ENCODE measurements at places on chromosomes 1 and 21.

- no peak for DNase-seq
Observed at GRCh38 chr21:36171741-36172331, 15.2 kb downstream of the DOP1B start.

- DNase-seq = no peak
Observed at GRCh38 chr1:201476670-201477344, 7.8 kb upstream of the PHLDA3 start.

GRCh38 chr1:230915078-230915477, 46.8 kb upstream of the C1orf198 start:
- no peak for DNase-seq

DNA sequence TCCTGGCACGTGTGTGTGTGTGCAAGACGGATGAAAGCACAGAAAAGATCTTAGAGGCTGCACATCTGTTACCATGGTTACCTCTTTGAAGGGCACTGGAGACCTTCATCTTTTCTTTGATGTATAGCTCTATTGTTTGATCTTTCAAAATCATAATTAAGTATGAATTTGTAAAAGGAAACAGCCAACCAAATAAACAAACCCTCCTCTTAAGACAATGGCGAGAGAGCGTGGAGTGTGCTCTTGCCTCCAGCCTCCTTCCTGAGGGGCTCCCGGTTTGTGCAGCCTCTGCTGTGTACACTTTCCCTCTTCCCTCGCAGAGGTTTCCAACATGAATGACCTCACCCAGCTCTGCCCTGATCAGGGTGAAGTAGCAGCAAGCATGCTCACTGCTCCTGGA, 27.9 kb downstream of the CACNA1S start:
- DNase-seq = no peak

DNA sequence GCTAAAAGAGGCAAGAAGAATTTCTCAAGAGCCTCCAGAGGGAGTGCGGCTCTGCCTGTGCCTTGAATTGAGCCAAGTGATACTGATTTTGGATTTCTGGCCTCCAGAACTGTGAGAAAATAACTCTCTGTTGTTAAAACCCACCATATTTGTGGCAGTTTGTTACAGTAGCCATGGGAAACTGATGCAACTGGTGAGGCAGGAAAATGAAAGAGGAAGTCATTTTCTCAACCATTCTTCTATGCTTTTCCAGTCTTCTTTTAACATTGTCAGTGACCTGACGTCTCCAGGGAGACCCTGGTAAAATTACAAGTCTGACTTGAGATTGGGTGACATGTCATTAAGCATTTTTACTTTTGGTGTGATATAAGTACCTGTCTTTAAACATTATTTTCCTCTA, 5.8 kb downstream of the OR6P1 start:
- no peak for DNase-seq

DNA sequence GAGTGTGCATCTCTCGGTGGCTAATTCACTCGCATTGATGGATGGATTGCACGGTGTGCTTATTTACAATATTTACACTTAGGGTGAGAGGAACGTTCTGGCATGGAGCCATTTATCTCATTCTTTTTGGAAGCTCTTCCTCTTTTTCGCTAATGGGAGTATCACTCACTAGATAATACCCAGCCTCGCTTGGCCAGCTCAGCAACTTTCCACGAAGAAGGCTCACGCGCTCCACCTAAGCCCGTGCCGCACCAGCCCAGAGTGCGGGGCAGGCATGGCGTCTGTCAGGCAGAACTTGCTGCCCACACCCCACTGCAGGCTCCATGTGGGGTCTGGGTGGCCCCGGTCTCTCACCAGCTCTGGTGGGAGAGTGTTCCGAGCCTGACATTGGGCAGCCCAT, 484.9 kb downstream of the NPHP4 start:
- DNase-seq = no peak

DNA sequence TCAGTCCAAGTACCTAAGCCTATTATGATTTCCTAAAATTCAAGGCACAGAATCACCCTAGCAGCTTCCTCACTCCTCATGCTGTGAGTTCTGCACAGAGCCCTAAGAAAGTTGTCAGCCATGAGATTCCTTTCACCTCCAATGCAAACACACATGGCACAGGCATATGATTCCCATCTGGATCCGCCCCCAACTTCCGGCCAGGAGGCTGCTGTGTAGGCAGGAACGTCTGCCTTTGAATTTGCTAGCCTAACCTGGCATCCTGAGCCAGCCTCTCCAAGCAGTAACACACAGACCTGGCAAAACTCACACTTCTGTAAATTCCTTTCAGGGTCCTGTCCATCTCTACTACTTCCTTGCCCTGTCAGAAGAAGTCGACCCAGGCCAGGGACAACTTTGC, 521.1 kb upstream of the BEND5 start:
- DNase-seq = no peak

DNA sequence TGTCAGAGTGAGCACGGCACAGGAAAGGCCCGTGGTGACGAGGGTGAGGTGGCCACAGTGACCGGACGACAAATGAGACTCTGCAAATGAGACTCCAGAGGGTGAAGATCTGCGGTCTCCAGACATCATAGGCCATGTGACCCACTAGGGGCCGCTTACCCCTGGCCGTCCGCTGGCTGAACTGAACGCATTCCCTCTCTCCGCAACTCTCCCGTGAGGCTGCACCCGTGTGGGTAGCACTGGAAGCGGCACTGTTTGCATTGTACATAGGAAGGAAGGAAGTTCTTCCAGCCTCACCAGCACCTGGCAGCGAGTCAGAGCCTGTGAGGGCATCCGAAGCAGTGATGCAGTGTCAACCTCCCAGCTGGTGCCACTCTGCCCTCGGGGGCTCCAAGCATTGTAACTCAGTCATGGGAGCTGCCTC, 23.6 kb upstream of the SPSB1 start:
- no peak for DNase-seq

DNA sequence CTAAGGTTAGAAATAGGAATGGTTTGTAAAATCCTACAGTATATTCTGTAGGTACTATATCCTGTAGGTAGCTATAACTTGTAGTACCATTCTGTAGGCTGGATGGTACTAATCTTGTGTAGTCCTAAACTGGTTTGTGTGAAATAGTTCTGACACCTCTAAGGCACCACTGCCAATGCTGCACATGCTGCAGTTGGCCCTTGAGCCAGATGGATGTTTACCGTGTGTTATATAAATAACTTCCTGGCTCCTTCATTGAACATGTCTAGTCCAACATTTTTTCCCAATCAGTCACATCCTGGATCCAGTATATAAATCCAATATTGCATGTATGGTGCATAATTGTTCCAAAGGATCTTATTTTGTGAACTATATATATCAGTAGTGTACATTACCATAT, 89.5 kb upstream of the GNG4 start:
- DNase-seq = no peak

DNA sequence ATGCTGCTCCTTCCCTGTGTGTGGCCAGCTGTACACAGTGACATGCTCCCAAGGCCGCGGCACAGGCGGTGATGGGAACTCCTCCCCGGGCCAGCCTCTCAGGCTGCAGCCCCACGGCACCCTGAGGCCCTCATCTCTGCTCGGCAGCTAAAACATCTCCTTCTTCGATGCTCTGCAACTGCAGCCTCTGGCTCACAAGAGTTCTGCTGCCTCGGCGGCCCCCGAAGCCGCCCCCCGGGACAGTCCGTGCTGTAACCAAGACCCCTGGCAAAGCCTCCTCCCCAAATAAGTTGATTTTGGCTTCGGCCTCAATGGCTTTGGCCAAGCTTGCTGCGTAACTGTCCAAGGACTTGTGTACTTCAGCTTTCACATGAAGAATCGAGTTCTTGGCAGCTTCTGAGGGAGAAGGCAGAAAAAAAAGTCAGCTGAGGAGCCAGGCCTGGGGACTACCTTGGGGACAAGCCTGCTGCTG, 51.3 kb downstream of the GPR161 start:
- DNase-seq = no peak

GRCh38 chr1:39361446-39361845, 130.0 kb upstream of the BMP8A start:
- DNase-seq = no peak

DNA sequence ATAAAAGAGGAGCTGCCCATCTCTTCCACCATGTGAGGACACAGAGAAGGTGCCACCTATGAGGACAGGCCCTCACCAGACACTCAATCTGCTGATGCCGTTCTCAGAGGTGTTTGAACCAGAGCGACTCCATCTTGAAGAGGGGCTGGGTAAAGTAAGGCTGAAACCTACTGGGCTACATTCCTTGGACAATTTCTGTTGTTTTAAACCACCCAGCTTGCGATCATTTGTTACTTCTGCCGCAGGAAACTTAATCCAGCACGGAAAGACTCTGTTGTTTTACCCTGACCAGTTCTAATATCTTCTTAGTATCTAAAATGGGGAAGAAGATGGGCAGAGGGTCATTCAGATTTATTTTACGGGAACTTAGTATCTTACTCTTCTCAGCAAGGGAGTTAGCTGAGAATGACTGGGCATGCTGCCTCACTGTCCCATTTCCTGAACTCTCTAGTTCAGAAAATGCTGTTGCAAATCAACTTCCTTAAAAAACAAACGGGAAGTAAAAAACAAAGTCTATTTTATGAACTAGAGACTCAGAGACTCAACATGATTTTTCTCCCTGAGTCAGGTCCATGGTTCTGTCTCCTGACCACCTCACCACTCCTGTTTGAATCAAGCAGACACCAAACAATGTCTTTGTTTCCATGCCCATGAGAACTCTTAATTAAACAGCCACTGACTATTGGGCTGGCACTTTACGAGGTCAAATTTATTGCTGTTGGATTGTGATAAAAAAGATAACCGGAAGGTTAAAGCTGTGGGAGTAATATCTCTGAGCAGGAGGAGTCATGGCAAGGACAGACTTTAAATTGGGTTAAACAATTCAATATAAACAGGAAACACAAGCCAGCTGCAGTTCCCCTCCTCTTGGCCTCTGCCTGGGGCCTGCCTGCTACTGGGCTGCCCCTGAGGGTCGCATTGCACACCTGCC, 23.8 kb upstream of the IFNAR1 start:
- DNase-seq = no peak

- DNase-seq = no peak
Observed at GRCh38 chr1:88729297-88729696, 45.2 kb downstream of the PKN2 start.

- no peak for DNase-seq
Observed at GRCh38 chr1:29601021-29601420, 364.7 kb downstream of the PTPRU start.

- no peak for DNase-seq
Observed at GRCh38 chr1:175941164-175941563, 197.8 kb upstream of the TNR start.

- no peak for DNase-seq
Observed at GRCh38 chr1:179591592-179592580, at the start of gene TDRD5. Gene TDRD5, plus strand, starts transcription at chr1:179591832. Its CDS starts 784 bp downstream, at chr1:179592616.

GRCh38 chr1:50257029-50257428, 148.3 kb downstream of the ELAVL4 start:
- DNase-seq = no peak

DNA sequence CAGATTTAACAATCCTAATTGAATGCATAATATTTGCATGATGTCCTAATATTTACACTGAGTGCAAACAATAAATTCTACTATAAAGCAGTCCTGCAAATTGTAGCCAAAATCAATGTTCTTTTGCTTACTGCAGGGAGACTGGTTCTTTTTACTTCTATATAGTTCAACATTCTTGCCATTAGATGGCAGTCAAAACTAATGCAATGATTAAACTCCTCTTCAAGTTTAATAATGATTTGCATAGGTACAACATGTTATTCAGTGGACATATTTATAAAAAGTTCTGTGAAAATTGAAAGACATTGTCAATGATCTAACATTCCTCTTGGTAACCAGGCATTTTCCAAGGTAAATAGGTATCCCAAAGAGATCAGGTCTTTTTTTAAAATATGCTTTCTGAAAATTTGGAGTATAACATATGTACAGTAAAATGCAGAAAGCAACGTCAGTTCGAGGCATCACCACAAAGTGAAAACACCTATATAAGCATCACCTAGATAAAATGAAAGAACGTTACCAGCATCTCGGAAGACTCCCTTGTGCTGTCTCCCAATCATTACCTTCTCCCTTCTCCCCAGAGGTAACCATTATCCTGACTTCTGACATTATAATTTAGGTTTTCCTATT, 9.8 kb upstream of the FNBP1L start:
- DNase-seq = no peak

GRCh38 chr1:91777630-91778300, 108.2 kb downstream of the TGFBR3 start:
- no peak for DNase-seq

DNA sequence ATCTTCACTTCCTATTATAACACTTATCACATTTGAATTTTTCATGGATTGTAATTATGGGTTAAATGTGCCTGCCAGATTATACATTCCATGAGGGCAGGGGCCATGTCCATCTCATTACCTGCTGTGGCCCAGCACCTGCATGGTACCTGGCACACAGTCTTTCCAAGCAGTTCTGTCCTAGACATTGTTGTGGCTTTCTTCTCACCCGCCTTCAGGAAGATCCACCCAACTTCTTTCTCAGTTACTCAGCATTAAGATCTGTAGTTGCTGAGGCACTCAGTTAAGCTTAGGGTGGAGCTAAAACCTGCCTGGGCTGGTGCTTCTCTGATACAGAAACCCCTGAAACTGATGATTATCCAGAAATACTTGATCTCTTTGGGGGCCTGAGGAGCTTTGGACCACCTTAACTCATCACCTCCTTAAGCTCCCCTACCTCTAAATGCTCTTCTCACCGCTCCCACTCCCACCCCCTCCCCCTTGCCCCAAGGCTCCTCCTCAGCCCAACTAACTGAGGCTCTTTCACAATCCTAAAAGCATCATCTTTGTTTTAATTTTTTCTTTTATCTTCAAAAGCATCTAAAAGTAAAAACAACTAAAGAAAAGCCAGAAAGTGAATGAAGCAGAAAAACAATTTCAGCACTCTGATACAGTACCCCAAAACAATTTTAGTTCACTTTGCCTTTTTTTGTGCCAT, 190.6 kb downstream of the FGGY start:
- no peak for DNase-seq

GRCh38 chr1:115411371-115412063, 73.5 kb upstream of the NGF start:
- DNase-seq = no peak

DNA sequence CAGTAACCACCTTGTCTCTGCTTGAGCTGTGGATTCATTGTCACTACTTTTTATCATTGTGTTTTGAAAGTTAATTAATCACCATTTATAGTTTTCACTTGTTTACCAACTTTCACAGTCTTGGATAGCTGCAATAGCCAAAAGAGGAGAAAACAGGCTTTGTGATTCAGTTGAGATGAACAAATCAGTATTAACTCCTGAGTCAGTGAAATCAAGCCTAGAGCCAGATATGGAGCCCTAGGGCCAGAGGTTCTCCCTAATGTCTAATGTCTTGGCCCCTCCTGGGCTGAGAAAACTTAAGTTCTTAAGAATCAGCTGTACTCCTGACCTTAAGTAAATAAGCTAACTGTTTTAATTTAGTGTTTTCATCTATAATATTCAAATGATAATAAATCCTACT, 228.8 kb downstream of the DNM3 start:
- DNase-seq = no peak

GRCh38 chr1:85806236-85806965, 98.2 kb upstream of the ZNHIT6 start:
- no peak for DNase-seq

Measured in iPS DF 6.9 (cell line).